ENCODE measurements at places on chromosomes 7 and 10.
A peak's percentile ranks its signal among the peaks of the same experiment; 100 is the strongest.

DNA sequence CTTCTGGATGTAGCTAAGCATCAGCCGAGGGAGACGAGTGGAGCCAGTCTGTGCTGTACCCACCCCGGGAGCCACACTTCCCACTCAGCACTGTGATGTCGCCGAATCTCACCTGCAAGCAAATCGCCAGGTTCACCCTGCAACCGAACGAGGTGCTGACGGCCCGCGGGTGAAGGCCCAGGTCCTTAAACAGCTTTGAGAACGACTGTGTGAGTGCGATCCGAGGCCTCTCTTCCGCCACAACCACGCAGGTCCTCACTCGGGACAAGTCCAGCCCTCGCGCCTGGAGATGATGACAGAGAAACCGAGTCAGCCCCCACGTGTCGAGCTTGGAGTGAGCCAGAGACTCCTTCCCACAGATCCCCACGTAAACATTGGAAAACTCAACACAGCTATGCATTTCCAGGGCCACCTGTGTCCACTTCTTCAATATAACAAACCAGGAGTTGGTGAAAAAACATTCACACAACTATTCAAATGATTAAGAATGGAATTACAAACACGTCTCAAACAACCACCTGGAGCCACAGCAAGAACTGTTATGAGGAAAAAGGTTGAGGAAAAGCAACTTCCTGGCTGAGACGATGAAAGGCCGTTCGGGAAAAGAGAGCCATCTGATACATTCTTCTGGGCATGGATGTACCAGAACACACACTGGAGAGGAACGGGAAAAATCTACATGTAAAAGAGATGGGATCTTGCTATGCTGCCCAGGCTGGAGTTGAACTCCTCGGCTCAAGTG is 191.8 kb downstream of the ZMYND11 start:
- no peak for DNase-seq

- DNase-seq, result no peak
Observed at GRCh38 chr7:76073335-76073990, 25.6 kb downstream of the MDH2 start.

DNA sequence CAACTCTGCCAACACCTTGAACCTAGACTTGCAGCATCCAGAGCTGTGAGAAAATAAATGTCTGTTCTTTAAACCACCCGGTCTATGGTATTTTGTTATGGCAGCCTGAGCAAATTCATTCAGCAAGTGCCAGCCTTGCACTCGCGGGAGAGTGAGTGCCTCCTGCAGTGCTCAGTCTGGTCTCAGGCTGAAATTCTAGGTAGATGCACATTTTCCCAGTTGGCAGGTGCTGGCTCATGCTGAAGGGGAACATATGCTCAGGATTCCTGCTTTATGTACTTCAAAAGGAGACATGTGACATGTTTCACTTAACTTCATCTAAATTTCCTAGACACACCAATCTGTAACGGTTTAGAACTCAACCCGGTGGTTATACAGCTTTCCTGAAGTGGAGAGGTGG is 170.8 kb downstream of the MGMT start:
- no peak for DNase-seq

GRCh38 chr7:116434820-116435341 is 64.7 kb upstream of the CAV2 start:
- DNase-seq, result no peak

DNA sequence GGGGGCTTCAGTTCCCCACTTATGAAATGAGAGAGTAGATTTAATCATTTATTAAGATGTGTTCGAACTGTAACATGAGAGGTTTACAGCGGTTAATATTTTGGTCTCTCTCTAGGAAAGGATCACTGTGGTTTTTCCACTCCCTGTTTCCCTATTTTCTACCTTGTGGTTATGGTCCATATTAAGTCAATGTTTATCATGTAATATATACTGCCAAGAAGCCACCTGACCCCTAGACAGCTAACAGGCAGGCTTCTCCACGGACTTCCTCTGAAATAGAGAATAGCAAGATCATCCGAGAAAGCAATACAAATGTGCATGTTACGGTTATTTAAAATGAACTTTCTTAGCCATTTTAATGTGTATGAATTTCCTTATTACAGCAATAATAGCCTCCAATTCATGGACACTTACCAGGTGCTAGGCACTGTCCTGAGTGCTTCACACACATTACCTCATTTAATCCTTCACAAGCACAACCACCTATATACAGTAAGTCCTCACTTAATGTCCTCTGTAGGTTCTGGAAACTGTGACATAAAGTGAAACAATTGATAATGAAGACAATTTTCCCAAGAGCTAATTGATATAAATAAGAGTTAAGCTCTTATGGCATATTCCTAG is 835 bp upstream of the COL28A1 start:
- DNase-seq, result no peak

DNA sequence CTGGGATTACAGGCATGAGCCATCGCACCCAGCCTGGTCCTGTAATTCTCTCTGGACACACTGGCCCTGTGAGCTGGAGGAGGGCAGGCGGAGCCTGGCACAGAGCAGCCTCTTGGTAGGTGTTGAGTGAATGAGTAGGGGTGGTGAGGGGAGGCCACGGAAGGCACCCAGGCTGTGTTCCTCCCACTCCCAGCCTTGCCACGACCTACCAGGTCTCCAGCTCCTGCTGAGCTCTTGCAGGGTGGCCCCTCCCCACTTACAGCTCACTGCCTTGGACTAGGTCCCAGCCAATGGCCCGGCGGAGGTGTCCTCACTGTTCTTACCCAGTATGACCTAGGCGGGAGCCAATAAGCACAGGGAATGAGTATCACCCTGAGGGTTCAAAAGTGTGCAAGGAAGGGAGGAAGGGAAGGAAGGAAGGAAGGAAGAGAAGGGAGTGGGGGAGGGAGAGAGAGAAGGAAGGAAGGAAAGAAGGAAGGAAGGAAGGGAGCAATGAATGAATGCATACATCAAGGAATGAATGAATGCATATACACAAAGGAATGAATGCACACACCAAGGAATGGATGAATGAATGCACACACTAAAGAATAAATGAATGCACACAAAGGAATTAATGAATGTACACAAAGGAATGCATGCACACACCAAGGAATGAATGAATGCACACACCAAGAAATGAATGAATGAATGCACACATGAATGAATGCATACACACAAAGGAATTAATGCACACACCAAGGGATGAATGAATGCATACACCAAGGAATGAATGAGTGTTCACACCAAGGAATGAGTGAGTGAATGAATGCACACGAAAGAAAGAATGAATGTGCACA is 45.5 kb downstream of the GTF2IRD1 start:
- DNase-seq, result no peak

- DNase-seq, result peak; percentile 93
Observed at GRCh38 chr7:99504603-99505323, at the start of gene ZKSCAN5. ZKSCAN5 (plus strand) TSS chr7:99504662; CDS start chr7:99506045, 1,383 bp downstream.

GRCh38 chr10:110533149-110533548 is 34.3 kb upstream of the SMC3 start:
- no peak for DNase-seq

DNA sequence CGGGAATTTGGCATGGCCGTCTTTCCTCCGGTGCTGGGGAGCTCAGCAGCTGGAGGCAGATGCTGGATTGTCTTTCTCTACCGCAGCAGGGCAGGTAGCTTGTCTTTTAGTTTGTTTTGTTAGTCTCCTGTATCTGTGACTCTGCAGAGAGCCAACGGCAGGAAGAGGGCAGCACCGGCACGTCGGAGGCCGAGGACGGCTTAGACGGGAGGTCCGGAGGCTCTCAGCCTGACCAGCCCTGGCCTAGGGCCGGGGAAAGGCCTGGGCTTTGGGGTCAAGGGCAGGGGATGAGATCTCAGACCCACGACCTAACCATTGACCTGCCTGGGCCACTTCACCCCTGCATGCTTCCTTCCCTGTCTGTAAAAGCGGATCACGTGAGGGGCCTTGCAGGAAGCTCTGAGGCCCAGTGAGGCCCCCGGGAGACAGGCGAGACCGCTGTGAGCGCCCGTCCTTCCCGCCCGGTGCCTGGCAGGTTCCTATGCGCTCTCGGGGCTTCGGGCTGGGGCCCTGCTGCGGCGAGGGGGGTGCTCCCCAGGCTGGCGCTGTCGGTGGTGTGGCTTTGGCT is 72.7 kb downstream of the LHPP start:
- no peak for DNase-seq

- DNase-seq, result no peak
Observed at GRCh38 chr7:151838072-151838471, 38.8 kb downstream of the PRKAG2 start.

GRCh38 chr10:24210501-24210900 is 1.6 kb downstream of the KIAA1217 start:
- DNase-seq, result no peak

GRCh38 chr10:96370584-96371157 is 11.9 kb upstream of the OPALIN start:
- peak; percentile 24 for DNase-seq

DNA sequence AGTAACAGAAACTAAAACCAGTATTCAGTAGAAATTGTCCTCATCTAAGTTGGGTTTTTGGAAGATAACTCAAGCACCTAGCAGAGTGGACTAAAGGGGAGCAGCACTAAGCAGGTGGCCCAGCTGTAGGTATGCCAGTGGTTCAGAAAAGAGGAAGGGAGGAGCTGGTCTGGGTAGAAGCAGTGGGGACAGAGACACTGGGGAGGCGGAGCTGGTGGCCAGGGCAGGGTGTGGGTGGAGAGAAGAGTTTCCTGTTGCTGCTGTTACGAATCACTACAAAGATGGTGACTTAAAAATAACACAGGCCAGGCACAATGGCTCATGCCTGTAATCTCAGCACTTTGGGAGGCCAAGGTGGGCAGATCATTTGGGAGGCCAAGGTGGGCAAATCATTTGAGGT is 136.2 kb downstream of the WDR11 start:
- DNase-seq, result no peak

GRCh38 chr10:19412531-19412930 is 363.9 kb downstream of the MALRD1 start:
- DNase-seq, result no peak

- DNase-seq, result no peak
Observed at GRCh38 chr7:150814328-150815001, 13.9 kb downstream of the TMEM176A start.

- no peak for DNase-seq
Observed at GRCh38 chr7:68256295-68256694, 1259.7 kb downstream of the TYW1 start.

All from NCI-H1436 (cell line).